Activated T-cell treated with anti-CD3 and anti-CD28 coated beads for 1 hour (primary cell): ENCODE measurements at places on chromosomes 5 and 9.

DNA sequence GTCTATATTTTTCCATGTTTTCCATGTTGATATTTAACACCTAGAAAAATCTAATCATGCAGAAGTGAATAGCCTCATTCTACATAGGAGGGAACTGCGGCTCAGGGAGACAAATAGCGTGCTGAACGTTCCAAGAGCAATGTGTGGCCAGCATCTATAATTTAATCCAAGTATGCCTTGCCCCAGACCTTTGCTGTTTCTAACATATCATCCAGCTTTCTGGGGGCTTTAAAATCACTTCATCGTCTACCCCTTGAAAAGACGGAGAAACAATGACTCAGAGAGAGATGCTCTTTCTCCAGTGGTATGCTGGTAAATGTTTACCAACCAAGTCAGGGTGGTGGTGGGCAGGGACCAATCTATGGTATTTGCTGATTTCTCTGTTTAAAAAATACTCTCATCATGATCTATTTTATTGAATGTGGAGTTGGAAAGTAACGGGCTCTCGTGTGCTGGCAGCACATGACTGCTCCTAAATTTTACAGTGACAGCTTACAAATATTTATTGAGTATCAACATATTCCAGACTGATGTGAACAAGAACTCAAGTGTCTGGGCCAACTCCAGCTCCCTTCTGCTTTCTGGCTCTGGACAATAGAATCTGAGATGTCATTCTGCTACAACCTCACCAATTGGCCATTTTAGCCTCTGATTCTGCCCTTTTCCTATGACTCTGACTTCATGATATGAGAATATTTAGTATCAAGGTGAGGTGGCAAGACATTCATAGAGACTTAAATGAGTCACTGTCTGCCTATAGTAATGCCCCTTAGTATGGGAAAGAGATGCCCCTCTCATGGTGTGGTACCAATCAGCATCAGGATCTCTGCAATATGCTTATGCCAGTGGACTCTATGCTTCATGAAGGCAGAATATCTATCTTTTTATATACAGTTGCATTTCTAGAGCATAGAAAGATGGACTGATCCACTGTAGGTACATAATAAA, 407.4 kb upstream of the TNC start:
- DNase-seq: no peak

DNA sequence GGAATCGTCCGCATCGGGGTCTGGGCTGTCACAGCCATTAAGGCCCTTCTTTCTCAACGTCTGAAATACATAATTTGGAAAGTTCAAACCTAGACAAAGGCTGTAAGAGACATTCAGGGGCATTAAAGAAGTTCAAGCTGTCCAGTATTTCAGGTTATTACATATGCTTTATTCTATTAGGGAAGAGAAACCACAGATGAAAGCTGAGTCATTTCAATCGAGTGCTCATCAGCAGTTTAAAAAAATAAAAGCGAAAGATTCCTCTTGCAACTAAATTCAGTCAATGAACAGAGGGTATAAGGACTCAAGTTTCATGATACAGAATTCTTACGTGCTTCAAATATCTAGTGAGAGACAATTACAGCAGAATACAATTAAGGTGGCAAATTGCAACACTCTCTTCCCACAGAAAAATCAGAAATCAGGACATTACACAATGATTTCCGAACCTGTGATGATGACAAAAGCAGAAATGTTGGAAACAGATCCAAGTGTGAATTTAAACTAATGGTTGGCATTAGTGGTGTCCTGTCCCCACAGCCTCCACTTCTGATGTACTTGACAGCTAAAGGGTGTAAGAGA, 121.6 kb downstream of the MEF2C start:
- no peak for DNase-seq

DNA sequence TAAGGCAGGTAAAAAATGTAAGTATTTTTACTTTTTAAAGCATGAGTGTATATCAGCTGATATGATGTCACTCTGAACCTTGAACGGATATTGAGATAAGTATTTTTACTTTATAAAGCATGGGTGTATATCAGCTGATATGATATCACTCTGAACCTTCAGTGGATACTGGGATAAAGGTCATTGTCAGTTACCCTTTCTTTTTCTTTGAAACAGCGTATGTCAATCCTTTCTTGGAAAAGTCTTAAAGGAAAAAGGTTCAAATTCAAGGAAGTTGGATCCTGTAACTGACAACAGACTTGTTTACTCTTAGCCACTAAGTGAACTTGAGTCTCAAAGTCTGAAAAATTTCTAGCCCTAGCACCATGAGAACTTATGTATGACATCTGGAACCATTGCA, 61.7 kb upstream of the IFNK start:
- DNase-seq: no peak

DNA sequence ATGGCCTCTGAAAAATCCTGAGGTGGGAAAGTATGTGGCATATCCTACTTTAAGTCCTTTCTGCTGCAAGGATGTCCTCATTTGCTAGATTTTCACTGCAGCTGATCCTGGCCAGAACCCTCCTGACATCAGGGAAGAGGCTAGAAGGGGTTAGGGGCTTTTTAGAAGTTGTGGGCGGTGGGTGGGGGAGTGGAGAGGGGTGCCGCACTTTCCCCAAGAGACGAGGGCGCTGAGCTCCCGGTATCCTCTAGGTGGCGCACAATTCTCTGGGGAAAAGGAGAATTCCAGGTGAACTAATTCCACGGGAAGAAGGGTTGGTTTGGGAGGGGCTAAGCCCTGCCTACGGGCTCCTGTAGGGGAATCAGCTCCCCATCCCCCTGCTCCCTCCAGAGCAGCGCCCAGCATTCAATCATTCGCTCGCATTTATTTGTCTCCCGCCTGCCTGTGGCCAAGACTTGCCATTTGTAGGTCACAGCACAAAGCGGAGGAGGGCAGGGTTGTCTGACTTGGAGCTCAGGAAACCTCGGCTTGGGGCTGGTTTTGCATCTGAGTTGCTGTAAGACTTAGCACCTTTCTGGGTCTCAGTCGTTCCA, 42.9 kb upstream of the HAND1 start:
- no peak for DNase-seq

- DNase-seq: no peak
Observed at GRCh38 chr5:32168460-32169033, 5.6 kb downstream of the GOLPH3 start.

- DNase-seq: no peak
Observed at GRCh38 chr5:61252643-61252925, 79.5 kb upstream of the ZSWIM6 start.

GRCh38 chr5:94181895-94182294, 436.5 kb downstream of the KIAA0825 start:
- no peak for DNase-seq

- DNase-seq: no peak
Observed at GRCh38 chr9:135290566-135290965, 189.0 kb upstream of the PPP1R26 start.

GRCh38 chr5:7616897-7617296, 221.0 kb downstream of the ADCY2 start:
- no peak for DNase-seq

GRCh38 chr9:117821954-117822353, 117.8 kb downstream of the TLR4 start:
- DNase-seq: no peak

GRCh38 chr9:17761984-17762676, 183.3 kb downstream of the SH3GL2 start:
- DNase-seq: no peak

DNA sequence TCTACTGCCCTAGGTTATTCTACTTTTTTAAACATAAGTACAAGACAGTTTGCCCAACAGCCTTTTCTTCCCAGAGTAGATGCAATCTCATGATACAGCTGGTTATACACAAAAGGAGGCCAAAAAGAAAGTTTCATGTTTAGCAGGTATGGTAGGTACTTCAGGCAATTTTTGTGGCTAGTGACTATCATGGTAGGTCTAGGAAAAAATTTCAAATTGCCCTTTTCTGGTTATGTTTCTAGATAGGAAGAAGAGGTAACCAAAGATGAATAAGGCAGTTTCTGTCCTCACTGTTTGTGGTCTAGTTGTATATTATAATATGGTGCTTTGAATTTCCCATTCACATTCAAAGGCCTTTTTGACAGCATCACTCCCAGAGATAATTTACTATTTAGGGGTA, 19.7 kb downstream of the MEGF9 start:
- no peak for DNase-seq

GRCh38 chr5:175098301-175098700, 345.7 kb downstream of the DRD1 start:
- DNase-seq: no peak

DNA sequence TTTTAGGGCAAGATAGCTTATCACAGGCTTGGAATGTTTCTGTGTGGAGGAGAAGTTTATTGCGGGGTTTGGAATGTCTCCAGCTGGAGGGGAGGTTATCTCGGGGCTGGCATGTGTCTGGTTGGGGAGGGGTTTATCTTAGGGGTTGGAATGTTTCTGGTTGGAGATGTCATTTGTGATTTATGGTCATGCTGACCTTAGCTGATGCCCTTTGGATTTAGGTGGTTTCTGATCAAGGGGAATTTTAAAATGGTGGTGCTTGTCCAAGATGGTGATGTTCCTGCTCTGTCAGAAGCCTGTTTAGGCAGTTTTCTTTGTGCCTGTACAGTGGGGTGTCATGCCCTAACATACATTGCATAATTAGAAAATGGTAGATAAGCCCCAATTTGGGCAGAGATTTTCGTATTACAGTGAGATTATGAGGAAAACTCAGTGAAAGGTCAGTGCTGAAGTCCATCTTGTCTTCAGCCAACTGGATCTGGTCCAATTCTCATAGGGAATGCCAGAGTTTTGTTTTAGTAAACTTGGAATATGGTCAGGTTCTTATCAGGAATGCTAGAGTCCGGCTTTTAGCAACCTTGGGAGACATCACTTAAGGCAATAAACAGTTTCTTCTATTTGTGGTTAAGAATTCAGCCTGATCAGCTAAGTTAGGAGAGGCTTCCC, 14.3 kb downstream of the CDK20 start:
- DNase-seq: no peak

DNA sequence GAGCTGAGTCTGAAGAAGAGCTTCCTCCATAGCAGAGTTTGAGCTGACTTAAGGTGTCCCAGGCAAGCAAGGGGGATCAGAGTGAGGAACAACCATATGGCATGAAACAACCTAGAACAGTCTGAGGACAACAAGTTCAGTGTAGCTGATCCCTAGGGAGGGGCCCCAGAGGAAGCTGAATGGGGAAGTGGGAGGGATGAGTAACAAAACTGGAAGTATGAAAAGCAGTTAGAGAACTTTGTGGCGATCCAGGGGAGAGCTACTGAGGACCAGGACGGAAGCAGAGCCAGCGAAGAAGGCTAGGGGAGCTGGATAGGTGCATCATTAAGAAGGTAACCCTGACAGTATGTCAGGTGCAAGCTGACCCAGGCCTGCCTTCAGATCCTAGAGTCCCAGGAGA, 580.8 kb downstream of the BNC2 start:
- DNase-seq: no peak

DNA sequence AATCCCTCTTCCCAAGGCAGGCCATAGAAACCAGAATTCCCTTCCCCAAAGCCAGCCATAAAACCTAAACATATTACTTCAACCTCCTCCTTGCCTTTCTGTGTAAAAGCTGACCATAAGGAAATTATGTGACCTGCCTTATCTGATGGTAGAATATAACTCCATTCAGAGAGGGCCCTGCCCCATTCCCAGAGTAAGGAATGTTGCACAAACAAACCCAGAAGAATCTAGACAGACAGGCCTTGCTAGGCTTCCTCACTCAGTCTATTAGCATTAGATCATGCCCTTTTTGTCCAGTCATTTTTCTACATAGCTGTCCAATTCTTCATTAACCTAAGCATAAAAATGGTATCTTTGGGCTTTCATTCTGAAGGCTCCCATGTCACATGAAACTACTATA, 17.8 kb upstream of the IFNB1 start:
- no peak for DNase-seq

DNA sequence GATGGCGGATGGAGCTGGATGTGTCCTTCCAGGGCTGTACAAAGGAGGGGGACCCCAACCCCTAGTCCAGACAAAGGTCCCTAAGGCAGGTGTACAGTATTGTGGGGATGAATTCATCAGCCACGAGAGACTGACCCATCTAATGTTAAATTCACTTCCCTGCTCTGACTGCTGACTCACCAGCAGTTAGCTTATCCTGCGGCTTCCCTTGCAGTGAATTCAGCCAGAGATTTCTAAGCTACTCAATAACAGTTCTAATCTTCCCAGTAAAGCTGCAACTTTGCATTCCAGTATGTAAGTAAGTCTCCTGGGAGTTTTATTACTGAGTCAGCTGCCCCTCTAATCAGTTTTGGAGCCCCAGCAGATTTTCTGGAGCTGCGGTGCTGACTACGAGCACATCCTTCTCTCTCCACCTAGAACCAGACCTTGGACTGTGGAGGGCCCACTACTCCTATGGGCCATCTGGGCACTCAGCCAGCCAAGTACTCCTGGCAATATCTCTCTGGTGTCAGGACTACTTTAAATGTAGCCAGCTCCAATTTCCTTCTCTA, 16.1 kb downstream of the B4GALT1 start:
- DNase-seq: no peak

DNA sequence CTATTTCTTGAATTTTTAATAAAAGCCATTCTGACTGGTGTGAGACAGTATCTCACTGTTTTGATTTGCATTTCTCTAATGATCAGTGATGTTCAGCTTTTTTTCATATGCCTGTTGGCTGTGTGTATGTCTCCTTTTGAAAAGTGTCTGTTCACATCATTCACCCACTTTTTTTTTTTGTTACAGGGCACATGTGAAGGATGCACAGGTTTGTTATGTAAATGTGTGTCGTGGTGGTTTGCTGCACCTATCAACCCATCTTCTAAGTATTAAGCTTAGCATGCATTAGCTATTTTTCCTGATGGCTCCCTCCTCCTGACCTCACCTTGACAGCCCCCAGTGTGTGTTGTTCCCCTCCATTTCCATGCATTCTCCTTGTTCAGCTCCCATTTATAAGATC, 39.3 kb upstream of the IFNE start:
- DNase-seq: no peak

DNA sequence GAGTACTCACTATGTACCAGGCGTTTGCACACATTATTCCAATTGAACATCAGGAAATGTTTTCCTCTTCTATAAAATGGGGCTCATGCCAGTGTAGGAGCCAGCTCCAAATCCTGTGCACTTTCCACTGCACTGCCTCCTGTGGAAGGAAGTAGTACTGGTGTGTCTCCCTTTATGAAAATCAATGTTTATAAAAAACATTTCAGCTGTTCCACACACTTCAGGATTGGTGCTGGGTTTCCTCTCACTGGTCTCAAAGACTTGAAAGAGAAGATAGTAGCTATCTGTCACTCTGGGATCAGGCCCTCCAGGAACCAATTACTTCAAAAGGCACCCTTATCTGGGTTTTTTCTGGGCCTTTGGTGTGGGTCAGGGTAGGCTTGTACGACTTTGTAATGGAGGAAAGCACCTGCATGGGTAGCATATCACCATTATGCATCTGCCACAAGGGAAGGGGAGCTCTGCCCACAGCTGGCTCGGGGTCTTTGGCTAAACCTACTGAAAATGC, 32.5 kb downstream of the RAB14 start:
- DNase-seq: no peak

DNA sequence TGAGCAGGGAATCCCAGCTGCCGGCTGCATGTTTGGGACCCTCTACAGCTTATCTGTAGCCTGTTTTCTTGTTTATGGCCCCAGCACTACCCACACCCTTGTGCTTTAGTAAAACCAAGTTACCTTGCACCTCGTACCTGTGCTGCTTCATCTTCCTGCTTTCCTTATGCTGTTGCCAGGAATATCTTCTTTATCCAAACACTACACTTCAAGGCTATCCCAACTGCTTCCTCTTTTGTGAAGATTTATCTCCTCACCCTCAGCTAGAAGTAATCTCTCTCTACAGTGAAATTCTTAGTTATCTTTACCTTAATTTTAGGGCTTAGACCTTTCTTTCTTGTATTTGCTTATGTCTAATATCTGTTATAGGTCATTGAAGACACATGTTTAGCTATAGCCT, 171.1 kb downstream of the KDM4C start:
- no peak for DNase-seq
